CD4-positive, alpha-beta T cell treated with Interleukin-21 for 1 hour (primary cell): ENCODE measurements at places on chromosomes 12 and 14.

DNA sequence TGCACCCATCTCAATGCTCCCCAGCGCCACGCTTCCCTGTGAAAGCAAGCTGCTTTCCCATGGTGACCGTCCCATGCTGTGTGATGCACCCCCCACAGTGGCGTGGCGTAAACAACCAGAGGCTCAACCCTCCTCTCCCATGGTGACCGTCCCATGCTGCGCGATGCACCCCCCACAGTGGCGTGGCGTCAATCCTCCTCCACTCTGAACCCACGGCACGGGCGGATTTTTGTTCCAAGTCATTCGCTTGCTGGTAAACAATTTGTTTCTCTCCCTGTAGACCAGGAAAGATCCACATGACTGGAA is 8.9 kb downstream of the STX2 start:
- DNase-seq: no peak

DNA sequence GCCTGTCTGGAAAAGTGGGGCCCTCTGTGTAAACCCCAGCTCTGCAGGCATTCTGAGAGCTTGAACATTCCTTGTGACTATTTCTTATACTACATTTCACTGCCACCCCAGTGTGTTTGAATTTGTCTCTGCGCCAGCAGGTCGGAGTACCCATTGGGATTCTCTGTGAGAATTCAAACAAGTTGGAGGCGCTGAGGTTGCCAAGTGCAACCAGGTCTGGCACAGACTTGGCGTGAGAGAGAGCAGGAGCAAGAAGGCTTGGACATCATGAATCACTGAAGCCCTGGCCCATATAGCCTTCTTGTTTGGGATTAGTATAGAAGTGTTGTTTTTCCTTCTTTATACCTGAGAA is 33.0 kb upstream of the ATP2A2 start:
- no peak for DNase-seq

DNA sequence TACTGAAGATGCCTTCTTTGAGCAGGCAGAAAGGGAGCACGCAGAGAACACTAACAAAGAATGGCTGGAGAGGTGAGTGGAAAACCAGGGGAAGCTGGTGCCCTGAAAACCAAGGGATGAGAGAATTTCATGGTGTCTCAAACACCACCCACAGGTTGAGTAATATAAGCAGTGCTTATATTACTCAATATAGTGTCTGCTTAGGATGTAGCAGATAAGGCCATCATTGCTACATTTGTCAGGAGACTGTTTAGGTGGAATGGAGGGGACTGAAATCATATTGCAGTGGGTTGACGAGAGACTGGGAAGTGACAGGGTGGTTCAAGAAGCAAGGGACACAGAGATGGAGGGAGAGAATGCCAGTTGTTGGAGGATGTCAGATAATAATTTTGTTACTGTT is 20.6 kb downstream of the PKP2 start:
- DNase-seq: no peak

GRCh38 chr14:97027256-97027999 is 230.2 kb downstream of the VRK1 start:
- no peak for DNase-seq

DNA sequence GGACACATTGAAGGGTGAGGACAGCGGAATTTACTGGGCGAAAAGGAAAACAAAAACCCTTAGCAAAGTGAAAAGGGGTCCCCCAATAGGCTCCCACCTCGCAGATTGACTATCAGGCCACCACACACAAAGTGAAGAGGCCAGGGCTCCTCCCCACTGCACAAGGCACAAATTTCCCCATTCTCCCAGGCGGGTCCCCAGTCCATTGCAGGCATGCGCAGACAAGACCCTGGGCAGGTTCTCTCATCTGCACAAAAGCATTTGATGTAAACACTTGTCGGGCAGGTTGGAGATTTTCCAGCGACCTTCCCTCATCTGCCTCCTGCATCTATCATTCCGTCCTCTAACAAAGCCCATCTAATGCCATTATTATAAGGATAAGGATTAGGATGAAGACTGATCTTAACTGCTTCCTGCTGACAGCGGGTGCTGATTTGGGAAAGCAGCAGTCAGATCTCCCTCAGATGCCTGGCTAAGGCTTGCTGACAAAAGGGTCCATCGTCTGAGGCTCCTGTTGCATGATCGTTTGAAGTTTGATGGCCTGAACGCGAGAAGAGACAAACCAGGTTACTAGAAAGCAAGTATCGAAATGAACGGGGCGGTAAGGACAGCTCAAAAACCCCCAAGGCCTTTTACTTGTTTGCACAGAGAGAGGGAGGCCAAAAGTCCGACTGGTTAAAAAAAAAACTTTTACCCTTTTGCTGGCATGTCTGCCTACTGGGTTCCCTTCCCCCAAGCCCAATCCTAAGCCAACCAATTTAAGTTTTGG is 14.4 kb downstream of the ASCL4 start:
- no peak for DNase-seq

GRCh38 chr12:78331753-78332152 is 501.1 kb downstream of the NAV3 start:
- no peak for DNase-seq

DNA sequence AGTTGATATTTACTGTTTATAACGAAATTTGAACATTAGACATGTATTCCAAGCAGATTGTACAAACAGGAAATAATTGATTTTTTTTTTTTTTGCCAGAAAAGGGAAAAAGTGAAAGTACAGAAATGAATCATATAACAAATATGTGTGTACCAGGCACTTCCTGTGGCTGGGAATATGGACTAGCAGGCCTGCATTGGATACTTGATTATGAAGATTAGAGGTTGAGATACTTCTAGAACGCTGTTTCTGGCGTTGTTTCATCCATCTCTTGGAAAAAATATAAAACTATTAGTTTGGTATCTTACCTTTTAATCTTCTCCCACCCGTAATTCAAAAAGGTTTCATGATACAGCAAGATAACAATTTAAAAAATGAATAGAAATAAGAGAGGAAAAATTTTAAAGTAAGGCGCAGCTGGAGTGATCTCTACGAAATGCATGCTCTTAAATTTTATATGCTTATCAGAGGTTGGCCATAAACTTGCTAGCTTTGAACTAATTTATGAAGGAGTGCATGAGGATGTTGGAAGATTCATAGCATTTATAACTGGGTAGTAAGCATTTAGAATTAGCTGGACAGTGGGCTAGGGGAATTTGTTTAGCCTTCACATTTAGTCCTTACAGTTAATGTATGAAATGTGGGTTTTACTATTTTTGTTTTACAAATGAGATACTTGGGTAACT is 90.8 kb downstream of the AEBP2 start:
- no peak for DNase-seq

DNA sequence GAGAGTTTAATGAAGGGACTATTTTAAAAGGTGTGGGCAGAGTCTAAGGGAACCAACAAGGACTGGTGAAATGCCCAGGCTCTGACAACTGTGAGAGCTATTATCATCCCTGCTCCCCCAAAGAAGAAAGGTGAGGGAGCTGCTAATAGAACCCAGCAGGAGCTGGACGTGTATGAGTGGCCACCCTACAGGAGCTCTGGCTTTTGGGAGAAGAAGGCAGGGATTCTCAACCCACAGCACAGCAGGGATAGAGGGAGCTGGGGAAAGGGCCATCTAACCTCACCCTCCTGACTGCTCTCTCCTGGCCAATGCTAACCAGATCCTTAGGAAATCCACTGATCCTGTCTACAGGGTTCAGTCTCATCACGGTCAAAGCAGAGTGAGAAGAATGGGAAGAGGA is 57.1 kb downstream of the GRIN2B start:
- no peak for DNase-seq

DNA sequence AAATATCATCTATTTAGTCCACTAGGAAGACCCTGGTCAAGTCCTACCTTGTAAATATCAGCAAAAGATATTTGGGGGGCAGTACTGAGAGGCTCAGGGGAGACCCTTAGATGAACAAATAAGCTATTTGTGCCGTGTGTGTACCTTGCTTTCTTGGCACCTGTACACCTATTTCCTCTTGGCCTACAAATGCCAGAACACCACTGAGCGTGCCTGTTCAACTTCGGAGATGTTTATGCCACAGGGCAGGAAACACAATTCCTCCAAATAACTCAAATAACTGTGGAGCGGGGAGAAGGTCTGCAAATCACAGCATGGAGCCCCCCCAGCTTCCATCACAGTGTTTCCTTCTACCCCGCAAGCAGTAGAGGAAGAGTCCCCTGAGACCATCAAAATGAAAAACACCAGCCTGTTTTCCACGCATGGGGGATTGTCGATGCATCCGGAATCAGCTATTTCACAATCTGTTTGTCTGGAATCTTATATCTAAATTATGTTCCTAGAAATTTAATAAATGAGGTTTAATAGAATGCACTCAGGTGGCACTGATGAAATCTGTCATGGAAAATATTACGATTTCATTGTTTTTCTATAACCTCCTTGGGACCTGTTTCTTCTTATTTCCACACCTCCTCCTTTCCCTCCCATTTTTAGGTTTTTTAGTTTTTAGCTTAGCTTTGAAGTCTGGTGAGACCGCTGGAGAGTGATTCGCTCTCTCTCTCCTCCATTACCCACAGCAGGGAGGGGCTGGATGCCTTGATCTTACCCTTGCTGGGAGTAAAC is 254.0 kb upstream of the SRRM4 start:
- no peak for DNase-seq

GRCh38 chr12:104304261-104305009 is 896 bp downstream of the EID3 start:
- DNase-seq: no peak

DNA sequence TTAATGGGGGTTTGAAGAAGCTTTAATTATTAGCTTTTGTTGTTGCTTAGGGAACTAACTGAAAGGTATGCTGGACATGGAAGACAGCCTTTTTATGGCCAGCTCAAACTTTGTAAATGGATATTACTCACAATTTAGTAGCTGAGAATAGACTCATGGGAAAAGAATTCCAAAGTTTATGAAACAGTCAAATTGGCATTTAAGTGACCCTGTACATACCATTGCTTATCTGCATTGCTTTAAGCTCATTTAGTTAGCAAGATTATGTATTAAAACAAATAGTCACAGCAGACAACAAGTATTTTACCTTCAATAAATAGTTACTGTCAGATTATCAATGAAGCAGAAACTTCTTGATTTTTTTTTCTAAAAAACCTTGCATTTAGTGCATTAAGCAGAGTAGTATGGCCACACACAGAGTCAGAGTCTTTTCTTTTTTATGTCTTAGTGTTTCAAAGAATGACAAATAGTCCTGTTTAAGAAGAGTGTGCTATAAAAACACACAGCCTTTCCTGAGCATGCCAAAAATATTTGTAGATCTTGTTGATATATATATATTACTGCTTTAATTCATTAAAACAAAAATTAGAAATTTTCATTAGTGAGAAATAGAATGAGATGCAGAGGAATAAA is 102.2 kb downstream of the TTC6 start:
- no peak for DNase-seq

DNA sequence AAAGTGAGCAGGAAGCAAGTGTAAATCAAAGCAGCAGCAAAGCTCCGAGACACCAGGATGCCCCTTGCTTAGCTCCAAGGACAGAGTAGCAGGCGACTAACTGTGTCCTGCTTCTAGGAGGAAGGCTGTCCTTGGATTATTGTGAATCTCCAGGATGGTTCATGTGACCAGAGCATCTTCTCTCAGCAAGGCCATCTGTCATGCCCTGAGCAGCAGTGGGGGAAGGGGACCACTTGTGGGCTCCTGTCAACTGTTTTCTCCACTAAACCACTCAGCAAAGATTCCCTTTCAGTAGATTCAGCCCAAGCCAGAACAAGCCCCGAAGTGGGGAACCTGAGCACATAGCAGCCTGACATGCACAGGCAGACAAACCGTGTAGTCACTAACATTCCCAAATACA is 19.4 kb downstream of the MAP3K9 start:
- no peak for DNase-seq

DNA sequence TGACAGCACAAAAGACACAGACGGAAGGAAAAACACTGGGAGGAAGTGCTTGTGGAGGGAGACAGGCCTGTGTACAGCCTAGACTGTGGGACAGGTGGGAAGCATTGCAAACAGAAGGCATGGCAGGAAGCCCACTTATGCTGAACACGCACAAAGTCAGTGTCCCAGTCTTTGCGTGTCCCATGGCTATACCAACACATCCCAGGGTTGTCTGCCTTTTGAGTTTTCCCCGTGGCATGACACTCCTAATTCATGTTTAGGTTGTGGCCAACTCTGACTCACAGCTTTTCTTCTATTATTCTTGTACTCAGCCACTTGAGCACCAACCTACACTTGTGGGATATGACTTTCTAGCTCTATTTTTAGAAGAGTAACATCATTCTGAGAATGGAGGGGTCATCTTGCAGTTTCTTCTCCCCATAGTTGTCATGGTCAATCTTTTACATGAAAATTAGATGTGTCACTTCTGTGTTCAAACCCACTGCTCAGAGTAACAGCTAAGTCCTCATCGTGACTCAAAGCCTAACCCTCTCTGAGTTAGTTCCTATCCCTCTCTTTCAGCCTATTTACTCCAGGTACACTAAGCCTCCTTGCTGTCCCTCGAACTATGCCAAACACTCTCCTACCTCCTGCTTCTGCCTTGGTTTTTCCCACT is 27.5 kb upstream of the JPH4 start:
- no peak for DNase-seq

DNA sequence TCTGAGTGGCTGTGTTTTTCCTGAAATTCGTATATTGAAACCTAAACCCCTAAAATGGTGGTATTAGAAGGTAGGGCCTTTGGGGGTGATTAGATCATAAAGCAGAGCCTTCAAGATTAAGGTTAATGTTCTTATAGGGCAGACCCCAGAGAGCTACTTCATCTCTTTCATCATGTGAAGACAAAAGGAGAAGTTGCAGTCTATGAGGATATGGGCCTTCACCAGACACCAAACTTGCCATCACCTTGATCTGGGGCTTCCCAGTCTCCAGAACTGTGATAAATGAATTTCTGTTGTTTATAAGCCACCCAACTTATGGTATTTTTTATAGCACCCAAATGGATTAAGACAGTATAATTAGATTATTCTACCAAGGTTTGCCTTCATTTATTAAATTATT is 275.0 kb upstream of the ATP2B1 start:
- no peak for DNase-seq

DNA sequence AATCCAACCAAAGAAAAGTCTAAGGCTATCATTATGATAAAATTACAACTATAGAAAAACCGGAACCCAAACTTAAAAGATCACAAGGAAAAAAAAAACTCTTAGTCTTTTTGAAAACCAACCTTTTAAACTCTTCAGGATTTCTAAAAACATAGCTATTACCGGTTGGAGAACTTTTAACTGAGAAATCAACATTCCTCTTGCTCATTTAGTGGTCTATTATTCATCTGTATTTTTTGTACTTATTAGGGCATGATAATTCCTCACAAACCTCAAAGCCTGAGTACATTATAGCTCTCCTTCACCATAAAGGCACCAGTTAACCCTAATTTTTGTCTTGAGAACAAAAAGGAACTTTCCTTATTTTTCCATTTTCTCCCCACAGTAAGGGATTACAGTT is 10.4 kb downstream of the LUM start:
- no peak for DNase-seq

GRCh38 chr14:87745507-87746118 is 247.4 kb downstream of the GALC start:
- DNase-seq: peak; percentile 1

DNA sequence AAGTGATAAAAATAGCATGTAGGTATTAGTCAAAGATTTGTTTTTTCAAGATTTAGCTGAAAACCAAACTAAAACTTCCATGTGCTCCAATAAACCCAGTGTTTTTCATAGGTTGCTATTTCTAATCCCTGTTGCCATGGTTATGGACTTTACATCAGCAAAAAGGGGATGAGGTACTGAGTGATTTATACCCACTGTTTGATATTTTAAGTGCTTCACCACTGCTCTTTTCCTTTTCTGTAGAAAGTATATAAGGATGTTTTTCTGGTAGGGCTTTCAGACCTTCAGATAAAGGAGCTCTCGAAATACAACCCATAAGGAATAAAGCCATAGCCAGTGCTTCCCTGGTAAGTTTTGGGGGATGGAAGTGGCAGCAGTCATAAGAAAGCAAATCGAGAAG is at the start of gene OTOGL:
Gene OTOGL, plus strand, starts transcription at position 279 of the 400 bp plus-strand sequence. CDS start 109,895 bp downstream, outside the sequence.
- DNase-seq: no peak

- DNase-seq: no peak
These were observed 2.6 kb downstream of the ELK3 start for GRCh38 chr12:96196781-96197180.
